Esophagus squamous epithelium (tissue), 5 donors: ENCODE measurements at places on chromosomes 12 and 14.

DNA sequence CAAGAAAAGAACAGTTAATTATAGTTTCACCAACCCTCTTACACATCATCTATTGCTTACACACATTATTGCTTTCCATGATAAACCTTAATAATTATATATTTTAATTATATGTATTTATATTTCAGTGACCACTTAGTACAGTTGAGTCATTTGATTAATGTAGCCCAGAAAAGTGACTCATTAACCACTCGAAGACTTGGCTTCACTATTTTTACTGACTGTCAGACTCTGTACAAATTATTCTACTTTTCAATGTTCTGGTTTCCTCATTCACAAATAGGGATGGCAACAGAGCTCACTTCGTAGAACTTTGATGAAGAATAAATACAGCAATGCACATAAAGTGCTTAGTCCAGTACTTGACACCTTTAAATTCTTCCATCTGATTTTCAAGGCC, 98.3 kb downstream of the CFAP54 start:
- DNase-seq, result no peak

DNA sequence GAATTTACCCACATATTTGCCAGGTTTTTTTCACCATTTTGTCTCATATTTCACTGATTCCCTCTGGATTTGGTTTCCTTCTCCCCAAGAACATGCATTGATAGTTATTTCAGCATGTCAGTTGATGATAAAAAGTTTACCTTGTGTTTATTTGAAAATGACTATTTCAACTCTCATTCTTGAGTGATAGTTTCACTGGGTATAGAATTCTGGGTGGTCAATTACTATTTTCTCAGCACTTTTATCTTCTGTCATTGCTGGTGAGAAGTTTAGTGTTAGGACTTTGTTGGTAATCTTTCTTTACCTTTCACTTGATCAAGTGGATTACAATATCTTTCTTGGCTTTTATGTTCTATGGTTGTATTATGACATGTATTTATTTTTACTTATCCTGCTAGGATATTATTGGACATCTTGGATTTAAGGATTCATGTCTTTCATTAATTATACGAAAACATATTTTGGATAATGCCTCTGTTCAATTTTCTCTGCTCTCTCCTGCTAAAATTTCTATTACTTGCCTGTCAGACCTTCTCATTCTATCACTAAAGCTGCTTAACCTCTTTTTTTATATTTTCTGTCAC, 338.6 kb downstream of the MED13L start:
- no peak for DNase-seq

- DNase-seq, result no peak
Measured at GRCh38 chr12:80411787-80412186, 32.2 kb upstream of the PTPRQ start.

GRCh38 chr12:123829561-123829960, 67.5 kb downstream of the DNAH10 start:
- DNase-seq, result no peak

DNA sequence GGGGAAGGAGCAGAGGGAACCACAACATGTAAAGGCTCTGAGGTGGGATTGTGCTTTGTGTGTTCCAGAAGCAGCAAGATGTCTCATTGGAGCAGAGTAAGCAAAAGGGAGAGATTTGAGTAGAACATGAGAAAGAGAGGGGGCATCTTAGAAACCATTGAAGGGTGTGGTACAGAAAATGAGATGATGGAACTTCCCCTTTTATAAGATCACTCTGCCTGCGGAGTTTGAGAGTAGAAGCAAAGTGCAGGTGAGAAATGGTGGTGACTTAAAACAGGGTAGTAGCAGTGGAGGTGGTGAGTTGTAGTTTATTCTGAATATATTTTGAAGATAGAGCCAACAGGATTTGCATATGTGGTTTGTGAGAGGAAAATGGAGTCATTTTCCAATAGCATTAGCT, 56.0 kb downstream of the FBXO34 start:
- no peak for DNase-seq

- DNase-seq, result no peak
Measured at GRCh38 chr12:26940516-26941214, 2.4 kb downstream of the FGFR1OP2 start.

DNA sequence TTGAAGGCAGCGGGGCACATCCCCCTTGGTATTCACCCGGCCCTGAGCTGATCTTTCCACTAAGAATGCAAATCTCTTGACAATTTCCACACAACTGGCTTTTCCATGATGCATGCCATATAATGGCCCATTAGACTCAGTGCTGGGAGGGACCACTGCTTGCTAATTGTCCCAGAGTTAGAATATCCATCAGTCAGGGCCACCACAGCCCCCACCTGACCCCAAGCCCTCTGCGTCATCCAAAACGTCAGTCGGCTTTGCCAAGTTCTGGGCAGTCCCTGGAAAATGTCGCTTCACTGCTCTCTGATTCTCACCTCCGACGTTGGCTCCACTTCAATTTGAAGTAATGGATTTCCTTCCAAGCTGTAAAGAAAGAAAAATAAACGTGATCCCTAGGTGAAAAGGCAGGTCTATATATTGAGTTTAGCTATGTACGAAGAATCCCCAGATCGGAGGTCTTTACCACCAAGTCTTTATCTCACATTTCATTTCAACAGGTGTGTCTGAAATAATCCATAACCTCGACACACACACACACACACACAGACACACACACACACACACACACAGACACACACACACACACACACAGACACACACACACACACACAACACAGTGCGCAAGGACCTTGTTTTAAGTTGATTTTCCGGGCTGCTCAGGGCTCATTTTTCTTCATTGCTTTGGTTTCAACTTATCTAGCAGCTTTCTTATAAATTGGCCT, 165.5 kb upstream of the NOS1 start:
- DNase-seq, result no peak

DNA sequence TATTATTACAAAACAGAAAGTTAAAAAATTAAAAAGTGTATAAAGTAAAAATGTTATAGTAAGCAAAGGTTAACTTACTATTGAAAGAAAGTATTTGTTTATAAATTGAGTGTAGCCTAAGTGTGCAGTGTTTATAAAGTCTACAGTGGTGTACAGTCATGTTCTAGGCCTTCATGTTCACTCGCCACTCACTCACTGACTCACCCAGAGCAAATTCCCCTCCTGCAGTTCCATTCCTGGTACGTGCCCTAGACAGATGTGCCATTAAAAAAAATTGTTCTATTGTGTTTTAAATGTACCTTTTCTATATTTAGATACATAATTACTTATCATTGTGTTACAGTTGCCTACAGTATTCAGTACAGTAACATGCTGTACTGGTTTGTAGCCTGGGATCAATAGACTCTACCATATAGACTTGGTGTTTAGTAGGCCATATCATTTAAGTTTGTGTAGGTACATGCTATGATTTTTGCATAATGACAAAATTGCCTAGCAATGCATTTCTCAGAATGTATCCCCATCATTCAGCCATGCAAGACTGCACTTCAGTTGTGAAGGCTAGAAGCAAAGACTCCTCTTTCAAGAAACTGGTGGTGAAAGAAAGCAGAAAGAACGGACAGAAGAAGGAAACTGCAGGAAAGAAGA, 100.6 kb downstream of the DACT1 start:
- no peak for DNase-seq

DNA sequence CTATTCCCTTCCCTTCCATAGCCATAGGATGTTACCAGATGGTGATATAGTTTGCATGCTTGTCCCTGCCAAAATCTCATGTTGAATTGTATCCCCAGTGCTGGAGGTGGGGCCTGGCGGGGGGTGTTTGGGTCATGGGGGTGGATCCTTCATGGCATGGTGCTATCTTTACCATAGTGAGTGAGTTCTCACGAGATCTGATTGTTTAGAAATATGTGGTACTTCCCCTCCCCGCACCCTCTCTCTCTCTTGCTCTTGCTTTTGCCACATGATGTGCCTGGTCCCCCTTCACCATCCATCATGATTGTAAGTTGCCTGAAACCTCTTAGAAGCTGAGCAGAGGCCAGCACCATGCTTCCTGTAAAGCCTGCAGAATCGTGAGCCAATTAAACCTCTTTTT, 181.3 kb downstream of the CAND1 start:
- DNase-seq, result no peak

GRCh38 chr12:2752676-2753371, 41.9 kb upstream of the FKBP4 start:
- DNase-seq, result peak; percentile 17

DNA sequence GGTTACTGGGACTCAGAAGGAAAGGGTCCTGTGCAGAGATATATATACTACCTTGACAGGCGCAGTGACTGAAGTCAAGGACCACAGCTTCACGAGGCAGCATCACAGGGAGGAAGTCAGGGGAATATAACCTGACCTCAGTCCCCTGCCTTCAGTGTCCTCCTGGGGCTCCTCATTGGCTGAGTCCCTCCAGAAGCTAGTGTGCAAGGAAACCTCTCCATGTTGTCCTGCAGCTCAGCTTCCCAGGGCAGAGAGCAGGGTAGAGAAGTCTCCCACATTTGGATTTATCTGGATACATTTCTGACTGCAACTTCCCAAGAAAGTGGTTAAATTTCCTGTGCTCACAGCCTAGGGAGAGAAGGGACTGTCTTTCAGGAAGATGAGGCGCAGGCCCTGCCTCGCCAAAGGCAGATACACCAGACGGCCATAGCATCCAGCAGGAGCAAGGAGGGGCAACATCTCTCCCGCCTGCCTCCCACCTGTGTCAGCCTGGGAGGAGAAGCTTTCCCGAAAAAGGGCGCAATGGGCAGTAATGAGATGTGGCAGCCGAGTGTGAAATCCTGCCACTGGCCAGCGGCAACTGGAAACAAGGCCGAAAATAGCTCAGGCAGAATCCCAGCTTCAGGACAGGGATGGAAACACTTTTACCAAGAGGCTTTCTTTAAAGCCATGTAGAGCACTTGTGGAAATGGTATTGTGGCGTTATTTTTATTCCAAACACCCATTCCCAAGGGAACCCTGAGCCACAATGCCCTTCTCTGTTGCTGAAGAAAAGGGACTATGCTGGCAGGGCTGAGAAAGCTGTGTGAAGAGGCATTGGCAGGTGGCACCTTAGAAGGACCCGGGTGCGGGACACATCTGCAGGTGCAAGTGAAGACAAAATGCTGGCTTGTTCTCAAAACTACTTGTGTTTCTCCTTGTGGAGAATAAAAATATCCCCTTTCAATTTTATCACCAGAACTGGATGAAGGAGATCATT, 54.9 kb upstream of the HIF1A start:
- DNase-seq, result no peak

DNA sequence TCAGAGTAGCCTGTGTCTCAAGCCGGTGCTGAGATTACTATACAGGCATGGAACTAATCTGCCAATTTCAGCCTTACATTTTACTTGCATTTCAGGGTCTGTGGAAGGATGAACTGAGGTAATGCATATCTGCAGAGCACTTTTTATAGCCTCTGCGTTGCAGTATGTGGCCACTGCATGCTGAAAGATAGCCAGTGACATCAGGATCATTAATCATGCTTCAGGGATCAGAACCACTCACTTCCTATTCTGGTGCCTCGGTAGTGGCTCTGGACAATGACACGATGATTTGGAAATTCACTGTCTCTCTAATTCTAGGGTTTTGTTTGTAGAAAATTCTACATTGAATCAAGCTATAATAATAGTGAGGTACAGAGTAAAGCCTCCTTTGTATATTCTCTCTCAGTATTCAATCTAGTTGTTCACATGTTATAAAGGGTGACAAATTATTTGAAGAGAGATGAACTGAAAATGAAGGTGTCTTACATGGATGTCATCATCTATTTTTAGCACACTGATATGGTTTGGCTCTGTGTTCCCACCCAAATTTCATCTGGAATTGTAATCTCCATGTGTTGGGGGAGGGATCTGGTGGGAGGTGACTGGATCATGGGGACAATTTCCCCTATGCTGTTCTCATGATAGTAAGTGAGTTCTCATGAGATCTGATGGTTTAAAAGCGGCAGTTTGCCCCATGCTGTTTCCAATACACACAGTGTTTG, 554.3 kb upstream of the MIS18BP1 start:
- no peak for DNase-seq

- no peak for DNase-seq
Measured at GRCh38 chr14:94309721-94310120, 13.4 kb downstream of the SERPINA6 start.

- DNase-seq, result no peak
Measured at GRCh38 chr14:23030936-23031335, 3.8 kb downstream of the PSMB5 start.

GRCh38 chr12:112705037-112705632, 86.4 kb upstream of the RPH3A start:
- DNase-seq, result no peak

DNA sequence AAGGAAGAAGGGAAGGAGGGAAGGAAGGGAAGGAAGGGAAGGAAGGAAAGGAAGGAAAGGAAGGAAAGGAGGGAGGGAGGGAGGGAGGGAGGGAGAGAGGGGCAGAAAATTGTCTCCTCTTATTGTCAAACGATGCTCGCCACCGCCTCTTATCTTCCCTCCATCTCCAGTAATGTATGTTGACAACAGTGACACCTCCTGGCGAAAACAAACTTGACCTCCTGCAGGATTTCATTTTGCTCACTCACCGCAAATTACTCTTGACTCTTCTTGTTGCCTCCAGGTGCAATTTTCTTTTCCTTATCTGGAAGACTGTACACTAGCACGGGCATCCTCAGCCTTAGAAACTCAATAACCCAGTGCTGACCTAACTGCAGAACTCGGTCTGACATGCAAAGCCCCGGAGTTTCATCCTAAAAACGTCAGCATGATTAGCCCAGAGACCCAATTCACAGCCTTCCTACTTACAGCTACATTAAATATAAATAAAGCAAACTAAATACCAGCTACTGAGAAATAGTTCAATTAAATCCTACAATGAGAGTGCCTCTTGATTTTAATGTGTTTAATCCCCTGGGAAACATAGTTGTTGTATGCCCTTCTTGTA, 512.4 kb upstream of the TMPO start:
- no peak for DNase-seq

GRCh38 chr14:87386524-87386923, 606.5 kb downstream of the GALC start:
- no peak for DNase-seq

GRCh38 chr12:93099792-93100191, 170.7 kb upstream of the EEA1 start:
- no peak for DNase-seq

DNA sequence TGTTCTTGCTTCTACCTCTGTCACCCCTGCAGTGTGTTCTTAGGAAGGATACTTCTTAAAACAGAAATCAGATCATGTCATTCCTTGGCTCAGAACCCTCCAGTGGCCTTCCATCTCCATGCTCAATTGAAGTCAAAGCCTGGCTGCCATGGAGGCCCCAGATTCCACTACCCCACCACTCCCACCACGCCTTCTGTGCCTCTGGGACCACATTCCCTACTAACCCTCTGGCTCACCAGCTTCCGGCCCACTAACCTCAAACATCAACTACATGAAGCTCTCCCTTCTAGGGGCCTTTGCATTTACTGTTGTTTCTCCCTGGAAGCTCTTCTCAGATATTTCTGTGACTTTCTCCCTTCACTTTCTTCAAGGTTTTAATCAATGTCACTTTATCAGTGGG, 76.1 kb upstream of the REP15 start:
- DNase-seq, result no peak
